ENCODE measurements at places on chromosomes 11 and 22.

DNA sequence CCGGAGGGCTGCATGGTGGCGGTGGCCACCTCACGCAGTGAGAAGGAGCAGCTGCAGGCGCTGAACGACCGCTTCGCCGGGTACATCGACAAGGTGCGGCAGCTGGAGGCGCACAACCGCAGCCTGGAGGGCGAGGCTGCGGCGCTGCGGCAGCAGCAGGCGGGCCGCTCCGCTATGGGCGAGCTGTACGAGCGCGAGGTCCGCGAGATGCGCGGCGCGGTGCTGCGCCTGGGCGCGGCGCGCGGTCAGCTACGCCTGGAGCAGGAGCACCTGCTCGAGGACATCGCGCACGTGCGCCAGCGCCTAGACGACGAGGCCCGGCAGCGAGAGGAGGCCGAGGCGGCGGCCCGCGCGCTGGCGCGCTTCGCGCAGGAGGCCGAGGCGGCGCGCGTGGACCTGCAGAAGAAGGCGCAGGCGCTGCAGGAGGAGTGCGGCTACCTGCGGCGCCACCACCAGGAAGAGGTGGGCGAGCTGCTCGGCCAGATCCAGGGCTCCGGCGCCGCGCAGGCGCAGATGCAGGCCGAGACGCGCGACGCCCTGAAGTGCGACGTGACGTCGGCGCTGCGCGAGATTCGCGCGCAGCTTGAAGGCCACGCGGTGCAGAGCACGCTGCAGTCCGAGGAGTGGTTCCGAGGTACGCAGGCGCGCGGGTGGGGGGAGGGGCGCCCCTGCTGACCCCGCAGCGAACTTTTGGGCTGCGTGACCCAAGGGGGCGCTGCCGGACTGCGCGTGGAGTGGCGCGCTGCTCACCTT, 670 bp downstream of the NEFH start:
- DNase-seq, result no peak

DNA sequence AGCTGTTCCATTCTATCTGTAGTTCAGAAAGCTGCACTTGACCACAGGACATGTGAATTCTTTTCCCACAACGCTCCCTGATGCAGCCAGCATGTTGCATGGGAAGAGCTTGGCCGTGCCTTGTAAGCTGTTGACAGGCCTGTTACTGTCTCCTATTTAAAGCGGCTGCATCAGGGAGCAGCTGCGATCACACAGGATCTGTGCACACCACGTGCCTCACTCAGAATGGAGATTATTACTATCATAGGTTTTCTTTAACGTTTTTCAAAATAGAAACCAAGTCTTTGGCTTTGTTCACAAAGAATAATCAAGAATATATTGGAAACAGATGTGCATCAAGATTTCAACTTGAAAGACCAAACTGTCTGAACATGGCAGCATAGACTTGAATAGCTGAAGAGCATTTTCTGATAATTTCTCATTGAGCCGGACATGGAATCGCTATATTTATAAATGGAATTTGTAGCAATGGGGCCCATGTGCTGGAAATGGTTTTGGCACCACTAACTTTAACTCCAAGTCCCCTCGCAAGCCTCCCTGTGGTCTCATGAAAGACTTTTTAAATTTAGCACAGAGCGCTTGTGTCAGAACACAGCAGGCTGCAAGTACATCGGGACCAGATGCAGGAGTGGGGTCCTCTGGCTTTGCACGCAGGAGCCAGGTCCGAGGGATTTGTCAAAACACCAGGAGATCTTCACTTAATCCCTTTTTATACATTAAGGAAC, 40.8 kb upstream of the MYO18B start:
- DNase-seq, result no peak

DNA sequence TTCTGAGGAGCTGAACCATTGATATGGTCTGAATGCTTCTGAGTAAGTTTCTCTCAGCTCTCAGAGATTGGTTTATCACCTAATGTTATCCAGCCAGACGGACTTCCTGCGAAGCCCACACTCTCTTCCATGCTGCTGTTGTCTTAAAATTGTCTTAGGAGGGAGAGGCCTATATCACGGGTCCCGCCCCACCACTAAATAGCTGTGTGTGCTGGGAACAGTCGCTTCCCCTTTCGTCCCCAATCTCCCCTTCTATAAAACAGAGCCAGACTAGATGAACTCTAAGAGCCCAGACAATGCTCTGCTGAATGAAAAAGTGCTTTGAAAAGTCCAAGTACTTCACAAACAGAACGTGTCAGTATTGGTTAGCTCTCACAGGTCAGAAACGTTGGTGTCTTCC, 81.4 kb upstream of the AKIP1 start:
- DNase-seq, result no peak

GRCh38 chr11:134443246-134443645, 31.2 kb upstream of the B3GAT1 start:
- DNase-seq, result no peak

- DNase-seq, result no peak
These were observed 64.2 kb downstream of the FLI1 start for GRCh38 chr11:128757886-128758612.

- no peak for DNase-seq
These were observed 109.2 kb downstream of the RRM1 start for GRCh38 chr11:4203603-4204360.

- DNase-seq, result no peak
These were observed 438.5 kb upstream of the FAT3 start for GRCh38 chr11:91786097-91786496.

- no peak for DNase-seq
These were observed 10.6 kb downstream of the JHY start for GRCh38 chr11:122893131-122893530.

GRCh38 chr22:31901388-31902137, 42.8 kb upstream of the YWHAH start:
- no peak for DNase-seq

GRCh38 chr22:37806409-37807333, 1.1 kb upstream of the GCAT start:
- no peak for DNase-seq

- DNase-seq, result no peak
These were observed 18.7 kb upstream of the TMPRSS5 start for GRCh38 chr11:113724778-113725177.

DNA sequence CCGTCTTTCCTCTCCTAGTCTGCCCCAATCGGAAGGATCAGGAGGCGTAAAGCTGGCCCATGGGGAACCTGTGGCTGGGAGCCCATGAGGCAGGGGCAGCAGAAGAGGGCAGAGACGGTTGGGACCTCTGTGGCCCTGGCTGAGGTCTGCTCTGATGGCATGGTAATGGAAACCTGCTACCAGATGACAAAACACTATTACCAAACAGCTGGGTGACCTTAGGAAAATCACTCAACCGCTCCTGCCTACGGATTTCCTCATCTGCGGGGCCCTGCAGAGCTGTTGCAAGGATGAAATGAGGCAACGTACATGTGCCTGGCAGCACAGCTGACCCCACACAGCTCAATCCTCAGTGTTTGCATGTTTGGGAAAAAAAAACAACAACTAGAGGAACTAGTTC, 4.6 kb downstream of the AP5B1 start:
- DNase-seq, result no peak

DNA sequence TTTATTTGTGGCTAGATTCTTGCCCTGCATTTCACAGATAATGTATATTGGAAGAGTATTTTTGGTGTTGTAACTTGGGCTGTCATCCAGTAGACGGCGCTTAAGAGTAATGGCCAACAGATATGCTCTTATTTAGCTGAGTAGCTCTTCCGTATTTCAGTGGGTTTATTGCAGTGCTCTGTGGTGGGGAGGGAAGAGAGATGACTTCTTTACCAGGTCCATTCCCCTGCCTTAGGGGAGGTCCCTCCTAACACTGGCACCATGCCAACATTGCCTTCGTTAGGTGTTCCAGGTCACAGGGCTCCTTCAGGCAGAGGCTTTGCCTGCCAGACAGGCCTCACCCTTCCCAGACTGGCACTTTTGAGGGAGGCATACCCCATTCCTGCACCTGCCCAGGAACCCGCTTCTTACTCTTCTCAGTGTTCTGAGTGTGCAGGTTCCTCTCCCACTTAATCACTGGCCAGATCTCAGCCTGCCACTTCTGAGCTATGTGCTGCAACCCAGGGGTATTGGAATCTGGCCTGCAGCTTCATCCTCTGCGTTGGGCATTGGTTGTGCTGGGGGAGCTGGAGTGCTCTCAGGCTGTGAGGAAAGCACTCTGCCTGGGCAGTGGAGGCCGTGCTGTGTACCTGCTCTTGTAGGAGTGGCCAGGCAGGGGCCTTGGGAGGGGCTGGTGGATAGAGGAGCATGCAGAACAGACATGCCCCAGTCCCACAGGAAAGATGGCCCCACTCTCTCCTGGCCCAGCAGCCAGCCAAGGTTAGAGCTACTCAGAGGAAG, 29.4 kb upstream of the SLN start:
- peak; percentile 55 for DNase-seq

DNA sequence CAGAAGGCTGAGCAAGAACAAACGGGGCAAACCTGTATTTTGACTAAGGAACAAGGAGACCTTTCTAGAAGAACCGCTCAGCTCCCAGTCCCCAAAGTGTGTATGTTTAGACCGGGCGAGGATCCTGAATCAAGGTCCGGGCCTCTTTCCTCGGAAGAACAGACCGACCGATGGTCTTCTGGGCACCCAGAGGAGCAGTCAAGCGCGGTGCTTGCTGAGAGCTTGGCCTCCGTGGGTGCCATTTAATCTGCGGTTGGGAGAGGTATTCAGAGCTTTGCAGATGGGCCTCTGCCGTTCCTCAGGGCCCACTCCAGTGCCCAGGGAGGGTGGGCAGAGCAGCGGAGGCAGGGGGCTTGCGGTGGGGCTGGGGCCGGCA, 26.5 kb upstream of the ATXN10 start:
- peak; percentile 14 for DNase-seq

GRCh38 chr11:110392056-110392455, 37.7 kb upstream of the FDX1 start:
- DNase-seq, result no peak

- peak; percentile 70 for DNase-seq
These were observed 7.2 kb downstream of the KCNK7 start for GRCh38 chr11:65588199-65589054.

DNA sequence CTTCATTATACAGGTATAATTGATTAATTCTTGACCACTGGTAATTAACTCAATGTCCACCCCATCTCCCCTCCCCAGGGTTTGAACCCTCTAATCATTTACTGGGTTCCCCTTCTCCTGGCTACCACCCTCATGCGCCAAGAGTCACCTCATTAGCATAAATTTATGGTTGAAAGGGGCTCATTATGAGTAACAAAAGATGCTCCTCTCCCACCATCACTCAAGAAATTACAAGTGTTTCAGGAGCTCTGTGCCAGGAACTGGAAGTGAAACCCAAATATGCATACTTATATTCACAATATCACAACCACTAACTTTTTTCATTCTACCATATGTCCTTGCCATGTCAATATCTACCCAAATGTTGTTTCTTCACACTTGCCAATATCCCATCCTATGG, 7.8 kb upstream of the STIP1 start:
- DNase-seq, result no peak

- DNase-seq, result no peak
These were observed 1073.3 kb upstream of the RAG2 start for GRCh38 chr11:37671321-37671720.

GRCh38 chr11:114168691-114169090, 109.2 kb downstream of the ZBTB16 start:
- DNase-seq, result no peak

- no peak for DNase-seq
These were observed 78.6 kb upstream of the MTNR1B start for GRCh38 chr11:92890846-92891245.

DNA sequence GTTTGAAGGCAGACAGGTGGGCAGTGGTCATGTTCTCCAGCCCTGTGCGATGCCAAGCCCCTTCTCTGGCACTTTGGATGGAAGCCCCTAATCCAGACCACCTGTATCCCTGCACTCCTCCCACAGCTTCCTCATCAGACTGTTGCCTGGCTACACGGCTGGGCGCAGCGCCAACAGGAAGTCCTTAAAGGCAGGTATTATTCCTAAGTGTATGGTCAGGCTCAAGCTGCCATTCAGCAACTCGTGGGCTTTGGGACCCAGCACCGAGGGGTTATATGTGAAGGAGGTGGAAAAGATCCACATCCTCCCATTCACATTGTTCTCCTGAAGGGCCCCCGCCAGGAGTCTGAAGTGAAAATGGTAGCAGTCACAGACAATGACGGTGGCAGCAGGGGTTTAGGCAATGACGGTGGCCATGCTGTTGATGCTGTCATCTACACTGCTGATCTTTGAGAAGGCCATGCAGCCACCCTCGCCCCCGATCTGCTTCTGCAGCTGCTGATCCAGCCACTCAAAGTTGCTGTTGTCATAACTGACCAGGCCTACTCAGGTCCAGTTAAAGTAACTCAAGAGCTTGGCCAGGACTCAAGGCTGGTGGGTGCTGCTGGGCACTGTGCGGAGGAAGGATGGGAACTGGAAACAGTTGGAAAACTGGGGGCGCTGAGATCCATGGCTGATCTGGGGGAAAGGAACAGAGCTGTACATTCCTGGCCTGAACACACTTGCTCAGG, 27.7 kb downstream of the OR6Q1 start:
- peak; percentile 51 for DNase-seq

DNA sequence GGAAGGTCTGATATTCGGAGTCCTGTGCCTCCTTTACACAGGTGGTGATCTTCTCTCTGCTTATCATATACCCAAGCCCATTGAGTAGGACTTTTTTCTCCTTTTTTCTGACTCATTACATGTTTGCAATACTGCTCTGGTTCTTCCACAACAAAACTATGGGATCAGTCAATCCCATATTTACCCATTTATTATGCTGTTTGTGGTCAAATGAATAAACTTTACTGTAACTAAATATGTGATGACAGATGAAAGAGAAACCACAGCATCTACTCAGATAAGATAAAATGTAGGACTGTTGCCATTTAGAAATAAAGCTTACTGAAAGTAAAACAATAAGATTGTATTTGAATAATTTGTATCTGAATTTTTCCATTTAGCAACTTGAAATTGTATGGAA, 958.7 kb upstream of the FAT3 start:
- no peak for DNase-seq

GRCh38 chr11:65565624-65566453, 4.4 kb upstream of the ZNRD2 start:
- no peak for DNase-seq

DNA sequence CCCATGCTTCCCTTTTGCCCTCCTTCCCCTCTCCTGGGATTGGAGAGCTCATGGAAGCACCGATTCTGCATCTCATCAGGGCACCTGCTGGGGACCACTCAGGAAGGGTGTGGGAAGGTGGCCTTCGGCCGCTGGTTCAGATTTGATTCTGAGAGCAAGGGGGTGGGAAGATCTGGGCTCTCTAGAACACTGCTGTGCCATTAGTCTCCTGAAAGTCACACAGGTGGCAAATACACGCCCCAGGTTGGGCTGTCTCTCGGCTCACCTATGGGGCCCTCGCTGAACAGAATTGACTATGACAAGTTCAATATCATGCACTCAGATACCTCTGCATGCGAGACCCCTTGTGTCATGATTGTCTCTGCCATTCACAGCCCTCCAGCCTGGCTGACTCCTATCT, 12.8 kb upstream of the APOBEC3A start:
- DNase-seq, result no peak
